Stimulated activated CD8-positive, alpha-beta memory T cell treated with anti-CD3 and anti-CD28 coated beads, Interleukin-7, amount 100 ng/mL, for 4 hours (primary cell): ENCODE measurements at places on chromosomes 16 and 17.

GRCh38 chr16:51374346-51374745 lies 223.3 kb upstream of the SALL1 start:
- DNase-seq, result no peak

DNA sequence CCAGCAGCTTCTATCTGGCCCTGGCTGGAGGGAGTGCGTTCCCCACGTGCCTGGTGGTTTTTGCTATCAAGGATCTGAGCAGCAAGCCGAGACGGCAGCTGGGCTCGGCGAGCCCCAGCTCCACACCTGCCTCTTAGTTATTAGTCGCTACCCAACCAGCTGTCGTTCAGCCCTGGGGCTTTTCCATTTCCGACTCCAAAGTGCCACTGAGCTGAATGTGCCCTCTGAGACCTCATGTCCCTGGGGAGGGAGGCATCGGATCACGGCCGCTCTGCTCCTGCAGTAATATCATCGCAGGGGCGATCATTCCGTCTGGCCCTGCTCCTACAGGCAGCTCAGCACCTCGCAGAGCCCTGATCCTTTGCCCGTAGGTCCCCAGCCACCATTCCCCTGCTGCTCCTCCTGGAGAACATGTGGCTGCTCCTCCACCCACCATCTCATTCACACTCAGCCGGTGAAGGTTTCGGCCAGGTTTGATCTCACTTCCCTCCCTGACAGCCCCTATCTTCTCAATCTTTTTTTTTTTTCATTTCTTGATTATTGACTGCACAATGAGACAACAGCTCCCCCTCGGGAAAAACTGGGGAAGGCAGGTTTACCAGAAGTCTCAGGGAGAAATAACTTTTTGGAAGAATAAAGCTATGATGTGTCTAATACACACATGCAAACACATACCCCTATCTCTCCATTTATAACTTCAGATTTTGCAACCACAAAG lies 86.7 kb downstream of the ZFHX3 start:
- no peak for DNase-seq

DNA sequence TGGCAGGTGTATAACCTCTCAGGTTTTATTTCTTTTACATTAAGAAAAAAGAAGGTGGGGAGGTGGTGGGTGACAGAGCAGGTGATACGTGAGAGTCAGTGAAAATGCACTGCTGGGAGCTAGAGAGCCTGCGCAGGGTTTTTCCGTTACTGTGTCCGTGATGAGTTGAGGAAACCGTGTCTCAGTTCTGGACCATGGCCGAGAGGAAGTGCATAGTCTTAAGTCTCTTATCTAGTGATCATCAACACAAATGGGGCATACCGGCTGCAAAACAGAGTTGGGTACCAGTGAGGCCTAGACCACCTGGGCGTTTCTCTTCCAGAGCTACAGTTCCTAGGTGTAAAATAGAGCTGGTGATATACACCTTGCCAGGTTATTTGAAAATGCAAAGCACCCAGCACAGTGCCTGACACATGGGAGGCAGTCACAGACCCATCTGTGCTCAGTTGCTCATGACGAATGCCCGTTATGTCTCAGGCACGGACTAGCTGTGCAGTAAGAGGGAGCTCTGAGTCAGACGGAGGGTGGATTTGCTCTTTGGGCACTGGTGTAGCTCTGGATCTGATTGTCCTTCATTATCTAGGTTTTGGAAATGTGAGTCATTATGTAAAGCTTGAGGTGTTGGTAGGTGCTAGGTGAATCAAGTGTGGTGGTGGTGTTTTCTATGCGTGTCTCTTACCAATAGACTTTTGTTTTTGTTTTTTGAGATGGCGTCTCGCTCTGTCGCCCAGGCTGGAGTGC lies 60.9 kb downstream of the RPTOR start:
- peak; percentile 40 for DNase-seq

DNA sequence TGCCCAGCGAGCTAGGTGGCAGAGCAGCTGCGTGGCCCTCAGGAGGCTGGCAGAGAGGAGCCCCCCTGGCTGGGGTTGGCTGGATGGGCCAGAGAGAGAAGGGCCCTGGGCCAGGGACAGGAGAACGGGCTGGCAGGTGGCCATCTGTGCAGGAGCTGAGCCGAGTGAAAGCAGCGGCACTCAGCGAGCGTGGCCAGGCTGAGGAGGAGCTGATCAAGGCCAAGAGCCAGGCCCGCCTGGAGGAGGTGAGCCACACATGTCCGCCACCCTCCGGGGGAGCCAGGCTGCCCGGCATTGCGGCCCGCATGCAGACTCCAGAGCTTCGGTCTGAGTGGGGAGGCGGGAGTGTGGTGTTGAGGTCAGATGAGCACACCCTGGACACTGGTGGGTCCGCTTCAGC lies 2.1 kb upstream of the RAC3 start:
- DNase-seq, result no peak

- no peak for DNase-seq
Observed at GRCh38 chr16:50061326-50061725, 4.4 kb upstream of the HEATR3 start.

DNA sequence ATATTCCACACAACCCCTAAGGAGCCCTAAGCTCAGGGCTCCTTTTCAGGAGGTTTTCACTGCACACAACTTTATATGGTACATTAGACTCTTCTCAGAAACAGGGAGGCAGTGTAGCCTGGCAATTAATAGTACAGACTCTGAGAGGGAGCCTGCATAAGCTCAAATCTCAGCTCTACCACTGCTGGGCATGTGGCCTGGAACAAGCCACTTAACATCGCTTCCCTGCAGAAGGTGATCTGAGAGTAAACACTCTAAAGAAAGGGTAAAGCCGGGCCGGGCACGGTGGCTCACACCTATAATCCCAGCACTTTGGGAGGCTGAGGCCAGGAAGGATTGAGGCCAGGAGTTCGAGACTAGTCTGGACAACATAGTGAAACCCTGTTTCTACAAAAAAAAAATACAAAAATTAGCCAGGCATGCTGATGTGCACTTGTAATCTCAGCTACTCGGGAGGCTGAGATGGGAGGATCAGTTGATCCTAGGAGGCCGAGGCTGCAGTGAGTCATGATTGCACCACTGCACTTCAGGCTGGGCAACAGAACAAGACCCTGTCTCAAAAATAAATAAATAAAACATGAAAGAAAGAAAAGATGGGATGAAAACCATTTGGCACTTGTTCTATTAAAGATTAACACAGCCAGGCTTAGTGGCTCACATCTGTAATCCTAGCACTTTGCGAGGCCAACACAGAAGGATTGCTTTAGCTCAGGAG lies 70.7 kb upstream of the DNAJA2 start:
- no peak for DNase-seq

DNA sequence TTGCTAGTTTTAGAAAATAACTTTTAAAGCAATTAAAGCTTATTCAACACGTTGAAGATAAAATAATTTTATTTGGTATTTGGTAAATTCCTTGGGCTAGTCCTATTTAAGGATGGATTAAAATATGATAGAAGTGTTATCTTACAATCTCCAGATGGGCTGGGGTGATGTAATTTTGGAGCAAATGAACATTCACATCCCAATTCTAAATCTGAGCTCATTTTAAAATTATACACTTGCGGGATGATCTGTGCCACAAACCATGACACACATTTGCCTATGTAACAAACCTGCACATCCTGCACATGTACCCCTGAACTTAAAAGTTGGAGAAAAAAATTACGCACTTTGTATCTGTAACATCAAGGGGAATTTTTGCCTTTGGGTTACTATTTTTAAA lies 31.5 kb downstream of the NLK start:
- DNase-seq, result no peak

DNA sequence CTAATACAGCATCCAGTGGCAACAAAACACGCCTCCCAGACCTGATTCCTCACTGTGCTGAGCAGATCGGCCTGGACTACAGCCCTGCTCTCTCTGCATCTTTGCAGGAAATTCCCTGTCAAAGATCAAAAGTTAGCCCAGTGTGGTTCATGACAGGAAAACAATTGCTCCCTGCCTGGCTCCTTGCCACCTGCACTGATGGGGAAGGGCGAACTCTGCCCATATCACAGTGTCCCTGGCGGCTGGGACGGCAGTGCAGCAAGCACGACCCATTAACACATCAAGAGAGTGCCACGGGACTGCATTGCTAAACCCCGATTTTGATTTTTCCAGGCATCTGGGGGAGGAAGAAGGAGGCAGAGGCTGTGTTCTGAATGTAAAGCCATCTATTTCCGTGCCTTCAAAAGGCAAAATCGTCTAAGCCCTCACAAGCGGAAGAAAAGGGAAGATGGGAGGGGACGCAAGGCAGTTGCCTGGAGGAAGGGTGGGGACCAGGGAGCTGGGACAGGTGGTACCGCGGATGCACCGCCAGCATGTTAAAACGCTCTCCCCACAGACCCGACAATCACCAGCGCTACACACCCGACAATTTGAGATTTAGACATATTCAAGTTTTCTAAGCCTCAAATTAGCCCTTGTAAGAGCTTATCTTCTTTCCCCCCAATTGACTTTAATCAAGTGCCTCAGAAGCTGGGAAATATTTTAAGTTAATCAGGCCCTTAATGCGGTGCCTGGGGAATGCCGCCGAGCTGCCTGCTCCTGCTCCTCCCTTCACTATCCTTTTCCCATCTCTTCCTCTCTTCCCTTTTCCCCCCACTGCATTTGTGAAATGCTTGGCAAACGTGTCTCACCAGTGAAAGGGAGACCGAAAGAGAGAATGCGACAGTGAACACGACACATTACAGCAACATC lies 238.8 kb upstream of the CDH5 start:
- DNase-seq, result no peak

DNA sequence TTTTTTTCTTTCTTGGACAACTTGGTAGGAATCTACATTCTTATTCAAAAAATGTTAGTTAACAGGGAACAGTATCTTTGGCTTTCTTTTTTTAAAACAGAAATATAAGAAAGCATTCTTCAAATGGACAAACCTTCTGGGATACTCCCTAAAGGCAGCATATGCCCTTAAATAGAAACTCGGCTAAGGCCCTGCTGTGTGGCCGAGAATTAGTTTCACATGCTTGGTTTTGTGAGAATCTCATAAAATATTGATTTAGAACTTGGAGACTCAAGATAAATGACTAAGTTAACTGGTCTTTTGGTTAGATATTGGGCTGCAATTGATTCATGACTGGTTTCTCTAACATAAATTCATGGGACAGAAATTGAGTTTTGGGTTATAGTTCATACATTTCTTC lies 359.9 kb upstream of the XYLT1 start:
- no peak for DNase-seq

- DNase-seq, result peak; percentile 41
Observed at GRCh38 chr17:39755554-39756379, 18.0 kb downstream of the GRB7 start.

DNA sequence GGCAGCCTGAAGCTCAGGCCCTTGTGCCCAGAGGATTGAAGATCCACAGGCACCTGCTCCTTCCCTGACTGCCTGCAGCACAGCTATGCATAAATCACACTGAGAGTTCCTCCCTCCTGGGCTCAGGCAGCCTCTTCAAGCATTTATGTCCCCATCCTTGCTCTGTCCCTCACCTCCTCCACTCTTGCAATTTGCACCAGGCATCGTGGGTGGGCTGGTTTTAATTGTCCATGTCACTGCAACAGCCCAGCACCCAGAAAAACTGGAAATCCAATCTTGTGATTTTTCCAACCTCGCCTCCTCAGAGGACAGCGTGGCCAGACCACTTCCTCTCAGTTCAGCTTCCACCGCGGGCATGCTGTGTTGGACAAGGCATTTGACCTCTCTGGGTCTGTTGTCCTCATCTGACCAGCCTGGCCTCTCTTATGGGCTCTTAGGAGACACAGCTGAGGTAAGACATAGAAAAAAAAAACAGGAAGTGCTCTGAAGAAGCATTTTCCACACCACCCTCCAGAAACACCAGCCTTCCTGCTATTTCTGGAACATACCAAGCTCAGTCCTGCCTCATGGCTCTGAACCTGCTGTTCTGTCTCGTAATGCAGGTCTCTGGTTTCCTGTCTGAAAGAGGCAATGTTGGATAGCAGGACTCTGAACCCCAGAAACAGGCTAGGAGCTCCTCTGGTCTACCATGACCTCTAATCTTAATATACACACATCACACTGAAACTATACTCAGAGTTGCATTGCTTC lies 8.3 kb downstream of the TMEM114 start:
- DNase-seq, result no peak

- no peak for DNase-seq
Observed at GRCh38 chr17:7413346-7413985, 5.8 kb downstream of the NLGN2 start.

GRCh38 chr16:7246578-7246977 lies 86.1 kb upstream of the RBFOX1 start:
- DNase-seq, result no peak

DNA sequence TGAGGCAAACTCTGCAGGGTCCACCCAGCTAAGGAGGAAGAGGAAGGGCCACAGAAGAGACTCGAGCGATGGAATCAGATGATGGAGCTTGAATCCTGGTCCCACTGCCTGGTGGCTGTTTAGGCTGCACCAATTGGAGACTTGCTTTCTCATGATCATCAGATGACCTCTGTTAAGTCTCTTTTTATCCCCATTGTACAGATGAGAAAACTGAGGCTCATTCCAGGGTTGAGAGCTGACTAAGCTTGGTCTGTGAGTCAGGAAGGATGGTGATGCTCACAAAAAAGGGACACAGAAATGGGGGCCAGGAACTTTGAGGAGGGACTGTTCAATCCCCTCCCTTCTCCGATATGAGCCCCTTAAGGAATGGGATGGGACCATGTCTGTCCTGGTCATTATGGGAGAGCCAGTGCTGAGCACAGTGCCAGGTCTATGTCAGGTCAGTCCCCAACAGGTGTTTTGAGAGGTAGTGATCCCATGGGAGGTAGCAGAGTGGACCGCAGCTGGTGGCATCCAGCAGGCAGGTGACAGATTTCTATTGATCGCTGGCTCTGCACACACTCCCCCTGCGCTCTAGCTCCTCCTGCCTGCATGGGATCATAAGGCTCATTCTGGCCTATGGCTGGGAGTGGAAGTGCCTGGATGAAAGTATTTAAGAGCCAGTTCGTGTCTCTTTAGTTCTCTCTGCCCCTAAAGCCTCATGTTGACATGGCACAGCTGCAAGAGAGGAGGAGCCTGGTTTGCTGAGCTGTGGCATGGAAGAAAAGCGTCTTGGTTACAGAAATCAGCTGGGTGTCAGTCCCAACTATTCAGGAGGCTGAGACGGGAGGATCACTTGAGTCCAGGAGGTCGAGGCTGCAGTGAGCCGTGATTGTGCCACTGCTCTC lies 27.2 kb downstream of the SNX20 start:
- no peak for DNase-seq

DNA sequence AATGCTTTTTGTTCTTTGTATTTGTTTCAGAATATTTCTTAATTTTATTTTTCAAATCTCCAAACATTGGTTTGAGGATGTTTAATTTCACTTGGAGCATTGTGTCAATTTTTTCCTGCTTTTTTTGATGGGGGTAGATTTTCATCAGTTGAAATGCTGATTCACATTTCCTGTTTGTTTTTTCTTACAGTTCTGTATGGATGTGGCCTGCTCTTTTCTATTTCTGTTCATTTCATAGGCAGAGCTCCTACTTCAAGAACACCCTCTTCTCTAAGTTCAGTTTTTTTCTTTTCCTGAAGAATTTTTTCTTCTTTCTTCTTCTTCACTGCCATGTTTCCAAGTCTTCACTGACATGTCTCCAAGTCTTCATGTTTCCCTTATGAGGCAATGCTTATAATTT lies 8.8 kb downstream of the MBTD1 start:
- DNase-seq, result no peak

GRCh38 chr17:8867361-8867981 lies at the start of gene PIK3R6:
Gene PIK3R6 (minus strand): TSS chr17:8867674. CDS start chr17:8849794, 17,880 bp downstream.
- no peak for DNase-seq

DNA sequence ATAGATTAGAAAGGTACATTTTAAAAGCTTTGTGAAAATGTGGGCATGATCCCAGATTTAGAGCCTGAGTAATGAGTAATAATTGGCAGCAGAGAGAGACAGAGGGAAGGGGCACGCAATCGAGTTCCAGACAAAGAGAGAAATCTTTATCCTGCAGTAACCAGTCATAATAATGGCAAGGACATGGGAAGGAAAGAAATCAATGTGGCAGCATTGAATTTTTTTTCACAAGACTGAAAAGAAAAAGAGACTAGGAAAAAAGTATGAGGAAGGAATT lies 790.8 kb upstream of the SOX9 start:
- DNase-seq, result no peak
